Astrocyte (in vitro differentiated cells and primary cell): ENCODE measurements at places on chromosomes 12 and 14. TPM values are rescaled to one million over a fixed set of nuclear protein-coding genes. Genes with fewer than 3 reads are reported as not detected.

- H3K4me3 ChIP-seq, result no peak overlapping the region
- DNase-seq, result no peak
- H3K27me3 ChIP-seq, result peaks cover 11% of the 10 kb centered on the region
- H3K27ac ChIP-seq, result no peak overlapping the region
- no peaks in the 10 kb centered on the region for H3K36me3 ChIP-seq
Measured at GRCh38 chr12:121062391-121063045, 23.5 kb upstream of the OASL start.

GRCh38 chr14:94158239-94158883 lies 15.8 kb upstream of the PPP4R4 start:
- no peak overlapping the region for H3K4me3 ChIP-seq
- H3K4me1 ChIP-seq, result no peaks in the 10 kb centered on the region
- no peak for DNase-seq
- no peak overlapping the region for H3K27ac ChIP-seq
- H3K27me3 ChIP-seq, result peaks cover 10% of the 10 kb centered on the region

Gene RBP5
- not detected in 2 replicates for total RNA-seq

DNA sequence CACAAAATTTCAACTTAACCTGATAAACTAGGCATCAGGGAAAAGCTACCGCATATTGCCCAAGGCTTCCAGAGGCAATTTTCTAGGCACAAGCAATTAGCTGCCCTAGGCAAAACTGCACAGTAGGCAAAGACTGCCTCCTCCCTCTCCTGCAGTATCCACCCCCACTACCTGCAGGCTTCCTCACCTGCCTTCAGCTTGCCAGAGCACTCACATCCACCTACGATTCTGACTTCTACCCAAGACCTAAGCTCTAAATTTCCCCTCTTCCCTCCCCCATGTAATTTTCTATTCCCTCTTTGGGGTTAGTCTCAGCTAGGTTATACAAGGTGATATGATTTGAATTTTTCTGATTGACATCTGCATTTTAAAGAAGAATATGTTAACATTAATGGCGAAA lies 21.9 kb upstream of the CCDC196 start:
- H3K27ac ChIP-seq, result no peak overlapping the region
- no peaks in the 10 kb centered on the region for H3K4me1 ChIP-seq
- DNase-seq, result no peak
- H3K4me3 ChIP-seq, result no peak overlapping the region
- no peaks in the 10 kb centered on the region for H3K27me3 ChIP-seq

- peaks cover 7% of the 10 kb centered on the region for H3K4me1 ChIP-seq
- H3K4me3 ChIP-seq, result no peak overlapping the region
- H3K27me3 ChIP-seq, result peaks cover 17% of the 10 kb centered on the region
Measured at GRCh38 chr14:77495334-77495733, 3.3 kb downstream of the ISM2 start.

Gene LRRC10
- not detected in 2 replicates for total RNA-seq

GRCh38 chr14:76772300-76773187 lies 11.3 kb downstream of the VASH1 start:
- H3K36me3 ChIP-seq, result no peaks in the 10 kb centered on the region
- H3K4me1 ChIP-seq, result peaks cover 24% of the 10 kb centered on the region
- no peak overlapping the region for H3K4me3 ChIP-seq
- no peaks in the 10 kb centered on the region for H3K27me3 ChIP-seq
- peak overlapping the region; percentile 50 for H3K27ac ChIP-seq

Gene SYNE2
- total RNA-seq, result 5.1 and 5.7 TPM in 2 replicates

- no peaks in the 10 kb centered on the region for H3K36me3 ChIP-seq
- DNase-seq, result no peak
- H3K4me3 ChIP-seq, result no peak overlapping the region
- H3K27ac ChIP-seq, result no peak overlapping the region
- H3K4me1 ChIP-seq, result no peaks in the 10 kb centered on the region
- no peaks in the 10 kb centered on the region for H3K27me3 ChIP-seq
Measured at GRCh38 chr12:125166041-125166440, 100.8 kb downstream of the AACS start.

Gene SYNDIG1L
- not detected in 2 replicates for total RNA-seq

Gene SSPN
- 6.3 and 11.2 TPM in 2 replicates for total RNA-seq

GRCh38 chr12:20474443-20474842 lies 106.1 kb downstream of the PDE3A start:
- H3K27me3 ChIP-seq, result no peaks in the 10 kb centered on the region
- peaks cover 5% of the 10 kb centered on the region for H3K4me1 ChIP-seq
- H3K4me3 ChIP-seq, result no peak overlapping the region
- peak overlapping the region; percentile 38 for H3K27ac ChIP-seq
- peak; percentile 61 for DNase-seq

GRCh38 chr12:24796876-24797275 lies 152.0 kb downstream of the BCAT1 start:
- H3K4me3 ChIP-seq, result no peak overlapping the region
- H3K36me3 ChIP-seq, result no peaks in the 10 kb centered on the region
- no peaks in the 10 kb centered on the region for H3K27me3 ChIP-seq
- no peak overlapping the region for H3K27ac ChIP-seq
- no peaks in the 10 kb centered on the region for H3K4me1 ChIP-seq

DNA sequence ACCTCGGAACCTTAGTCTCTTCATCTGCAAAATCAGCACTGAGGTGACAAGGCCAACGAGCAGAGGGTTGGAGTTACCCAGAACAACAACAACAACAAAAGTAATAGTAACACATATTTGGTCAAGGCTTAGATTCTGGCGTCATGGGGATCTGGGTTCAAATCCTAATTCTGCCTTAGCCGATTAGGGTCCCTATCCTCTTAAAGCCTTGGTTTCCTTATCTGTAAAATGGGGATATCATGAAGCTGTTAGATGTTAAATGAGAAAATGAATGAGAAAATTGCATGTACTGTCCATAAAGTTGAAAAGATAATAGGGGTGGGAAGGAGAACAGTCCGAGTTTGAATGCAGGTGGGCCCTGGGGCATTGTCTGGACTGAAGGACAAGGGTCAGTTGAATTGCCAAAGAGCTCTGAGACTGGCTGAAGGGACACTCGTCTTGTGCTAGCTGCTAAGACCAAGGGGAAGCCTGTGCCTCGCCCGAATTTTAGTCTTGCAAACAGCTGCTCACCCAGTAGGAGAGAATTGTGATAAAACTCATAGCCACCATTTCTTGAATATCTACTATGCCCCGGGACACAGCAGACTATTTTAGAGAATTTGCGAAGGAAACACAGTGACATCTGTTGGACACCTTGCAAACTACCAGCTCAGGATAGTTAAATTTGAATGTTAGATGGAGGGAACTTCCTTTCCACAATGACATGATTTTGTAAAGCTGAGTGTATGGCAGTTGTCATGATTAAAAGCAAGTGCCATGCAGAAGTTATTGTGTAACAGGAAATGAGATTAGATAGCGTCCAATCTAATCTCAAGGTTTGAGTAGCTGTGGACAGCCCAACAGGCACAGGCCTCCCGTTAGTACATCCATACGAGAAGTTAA lies 6.8 kb upstream of the HNF1A start:
- peak; percentile 29 for DNase-seq
- no peak overlapping the region for H3K4me3 ChIP-seq
- no peaks in the 10 kb centered on the region for H3K36me3 ChIP-seq
- H3K27ac ChIP-seq, result no peak overlapping the region
- no peaks in the 10 kb centered on the region for H3K4me1 ChIP-seq
